ENCODE measurements at places on chromosomes 5 and 9.

DNA sequence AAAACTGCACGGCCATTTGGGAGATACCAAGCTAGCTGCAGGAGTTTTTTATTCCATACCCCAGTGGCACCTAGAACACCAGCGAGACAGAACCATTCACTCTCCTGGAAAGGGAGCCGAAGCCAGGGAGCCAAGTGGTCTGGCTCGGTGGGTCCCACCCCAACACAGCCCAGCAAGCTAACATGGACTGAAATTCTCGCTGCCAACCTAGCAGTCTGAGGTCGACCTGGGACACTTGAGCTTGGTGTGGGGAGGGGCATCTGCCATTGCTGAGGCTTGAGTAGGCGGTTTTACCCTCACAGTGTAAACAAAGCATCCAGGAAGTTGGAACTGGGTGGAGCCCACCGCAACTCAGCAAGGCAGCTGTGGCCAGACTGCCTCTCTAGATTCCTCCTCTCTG, 108.9 kb upstream of the CHD1 start:
- no peak for DNase-seq

GRCh38 chr5:2149195-2149539, 266.4 kb upstream of the IRX4 start:
- DNase-seq, result peak; percentile 64

DNA sequence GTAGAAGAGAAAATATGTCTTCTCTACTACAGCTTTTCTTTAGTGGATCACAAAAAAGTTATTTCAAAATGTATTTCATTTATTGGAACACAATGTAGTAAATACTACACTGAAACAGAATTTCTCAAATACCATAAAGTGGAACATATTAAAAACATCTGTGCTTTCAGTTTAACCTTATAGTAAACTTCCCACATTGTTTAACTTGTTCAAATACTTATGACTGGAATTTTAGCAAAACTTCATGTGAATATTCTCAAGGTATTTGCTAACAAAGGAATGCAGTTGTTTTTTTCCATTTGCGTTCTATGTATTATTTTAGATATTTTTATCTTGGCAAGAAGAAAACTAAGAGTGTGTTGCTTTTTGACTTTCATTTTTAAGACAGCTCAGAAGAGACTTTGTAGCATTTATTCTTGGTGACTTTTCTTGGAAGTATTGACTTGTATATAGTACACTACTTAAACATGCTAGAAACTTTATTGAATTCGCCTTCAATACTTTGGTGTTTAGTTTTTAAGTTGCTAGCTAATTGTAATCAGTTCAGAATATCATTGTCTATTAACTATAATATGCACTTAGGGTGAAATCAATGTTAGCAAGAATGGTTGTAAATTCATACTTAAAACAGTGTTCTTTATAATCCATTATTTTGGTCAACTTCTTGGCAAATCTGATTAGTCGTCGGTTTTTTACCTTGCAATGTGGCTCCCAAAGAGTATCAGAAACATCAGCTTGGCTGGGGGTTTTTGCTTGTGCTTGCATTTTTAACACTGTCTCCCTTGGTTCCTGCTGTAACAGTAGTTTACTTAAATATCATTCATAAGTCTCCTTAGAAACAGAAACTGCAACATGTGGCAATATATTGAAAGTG, 5.0 kb upstream of the RHOBTB3 start:
- no peak for DNase-seq

- DNase-seq, result no peak
Observed at GRCh38 chr5:115968770-115969169, 6.5 kb downstream of the LVRN start.

- no peak for DNase-seq
Observed at GRCh38 chr5:23991406-23991805, 484.0 kb downstream of the PRDM9 start.

- peak; percentile 41 for DNase-seq
Observed at GRCh38 chr5:115586525-115587146, 15.6 kb downstream of the TICAM2 start.

GRCh38 chr5:61344187-61344944, 12.3 kb downstream of the ZSWIM6 start:
- DNase-seq, result no peak

- DNase-seq, result no peak
Observed at GRCh38 chr5:61816585-61817450, 484.8 kb downstream of the ZSWIM6 start.

- DNase-seq, result peak; percentile 37
Observed at GRCh38 chr9:137411645-137412380, 11.1 kb downstream of the EXD3 start.

GRCh38 chr5:117856713-117857112, 1131.6 kb downstream of the DTWD2 start:
- no peak for DNase-seq

DNA sequence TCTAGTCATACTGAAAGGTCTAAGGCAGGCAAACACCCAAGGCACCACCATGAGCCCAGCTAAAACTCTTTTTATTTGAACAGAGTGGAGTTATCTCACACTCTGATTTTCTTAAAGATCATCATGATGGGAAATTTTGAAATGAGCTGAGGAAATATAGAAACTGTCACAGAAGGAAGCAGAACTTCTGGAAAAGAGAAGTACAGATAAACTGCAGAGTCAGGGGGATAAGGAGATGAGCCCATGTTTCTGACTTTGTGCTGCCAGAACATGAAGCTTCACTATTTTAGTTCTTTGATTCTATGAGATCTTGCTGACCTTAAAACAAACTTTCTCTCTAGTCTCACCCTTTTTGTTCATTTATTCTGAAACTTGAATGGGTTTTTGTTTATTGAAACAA, 406.5 kb upstream of the EDIL3 start:
- no peak for DNase-seq

DNA sequence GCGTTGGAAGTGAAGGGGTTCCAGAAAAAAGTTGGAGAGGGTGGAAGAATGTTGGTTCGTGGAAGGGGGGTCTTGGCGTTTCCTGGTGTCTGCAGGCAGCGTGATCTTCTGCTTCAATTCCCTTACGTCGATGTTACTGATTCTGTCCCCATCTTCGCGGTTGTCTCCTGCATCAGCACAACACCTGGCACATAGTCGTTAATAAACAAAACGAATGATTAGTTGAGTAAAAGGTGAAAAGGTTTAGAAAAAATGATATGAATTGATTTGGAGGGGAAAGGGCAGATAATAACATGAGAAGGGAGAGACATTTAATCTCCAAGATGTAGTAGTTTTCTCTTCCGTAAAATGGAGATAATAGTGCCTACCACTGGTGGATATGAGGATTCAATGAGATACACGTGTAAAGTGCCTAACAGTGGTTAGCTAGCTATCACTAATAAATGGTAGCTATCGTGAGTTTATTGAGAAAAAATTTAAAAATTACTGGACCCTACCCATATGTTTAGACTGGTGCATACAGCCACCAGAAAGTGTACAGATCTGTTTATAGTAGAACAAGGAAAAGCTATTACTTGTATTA, 556 bp downstream of the MTREX start:
- peak; percentile 27 for DNase-seq

DNA sequence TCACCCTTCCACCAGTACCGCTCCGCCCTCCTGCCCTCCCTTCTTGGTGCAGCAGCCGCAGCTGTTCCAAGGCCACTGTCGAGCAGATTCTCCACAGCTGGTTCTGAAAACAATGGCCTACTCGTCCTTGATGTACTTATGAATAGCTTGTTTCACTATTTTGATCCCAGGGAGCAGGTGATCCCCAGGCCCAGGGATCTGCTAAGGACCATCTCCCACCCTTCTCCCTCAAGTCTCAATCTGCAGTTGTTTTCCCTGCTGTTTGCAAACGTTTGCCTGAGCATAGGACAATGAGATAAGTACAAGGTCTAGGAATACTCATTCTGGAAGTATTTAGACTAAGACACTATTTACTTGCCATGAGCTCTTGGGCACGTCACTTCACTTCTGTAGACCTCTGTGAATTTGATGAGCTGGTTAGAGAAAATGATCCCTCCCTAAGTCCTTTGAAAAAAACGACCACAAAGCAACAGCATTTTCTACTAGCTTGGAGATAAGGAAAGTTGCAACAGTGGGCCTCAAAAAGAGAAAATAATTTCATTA, 1.8 kb downstream of the LURAP1L start:
- peak; percentile 55 for DNase-seq

- peak; percentile 39 for DNase-seq
Observed at GRCh38 chr5:54243483-54244080, 66.8 kb downstream of the ARL15 start.

GRCh38 chr9:128372188-128372641, 1.0 kb downstream of the URM1 start:
- DNase-seq, result no peak

DNA sequence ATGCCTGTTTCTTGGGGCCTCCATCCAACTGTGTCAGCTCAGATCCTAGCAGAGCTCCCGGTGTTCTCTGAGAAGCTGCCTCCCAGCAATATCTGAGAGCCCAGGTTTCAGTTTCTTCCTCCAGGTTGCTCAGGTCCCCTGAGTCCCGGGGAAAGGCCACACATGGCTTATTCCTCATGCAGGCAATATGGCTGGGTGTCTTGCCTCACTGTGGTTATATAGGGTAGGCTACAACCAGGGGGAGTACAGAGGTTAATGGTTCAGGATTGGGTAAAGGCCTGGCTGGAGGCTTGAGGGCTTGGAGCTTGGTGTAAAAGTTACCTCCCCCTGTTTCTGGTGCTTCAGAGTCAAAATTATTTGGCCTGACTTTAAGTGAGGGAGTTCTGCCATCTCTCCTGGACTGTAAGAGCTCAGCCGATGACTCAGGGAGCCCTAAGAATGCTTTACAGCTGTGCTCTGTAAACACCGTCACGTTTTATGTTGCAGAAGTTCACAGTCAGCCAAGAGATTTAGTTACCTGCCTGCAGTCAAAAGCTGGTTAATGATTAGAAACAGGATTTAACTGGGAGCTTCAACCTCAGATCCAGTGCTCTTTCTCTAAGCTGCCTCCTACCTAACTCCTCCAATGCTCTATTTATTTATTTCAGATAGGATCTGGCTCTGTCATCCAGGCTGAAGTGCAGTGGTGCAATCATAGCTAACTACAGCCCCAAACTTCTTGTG, 24.3 kb upstream of the UBAP2 start:
- DNase-seq, result no peak

DNA sequence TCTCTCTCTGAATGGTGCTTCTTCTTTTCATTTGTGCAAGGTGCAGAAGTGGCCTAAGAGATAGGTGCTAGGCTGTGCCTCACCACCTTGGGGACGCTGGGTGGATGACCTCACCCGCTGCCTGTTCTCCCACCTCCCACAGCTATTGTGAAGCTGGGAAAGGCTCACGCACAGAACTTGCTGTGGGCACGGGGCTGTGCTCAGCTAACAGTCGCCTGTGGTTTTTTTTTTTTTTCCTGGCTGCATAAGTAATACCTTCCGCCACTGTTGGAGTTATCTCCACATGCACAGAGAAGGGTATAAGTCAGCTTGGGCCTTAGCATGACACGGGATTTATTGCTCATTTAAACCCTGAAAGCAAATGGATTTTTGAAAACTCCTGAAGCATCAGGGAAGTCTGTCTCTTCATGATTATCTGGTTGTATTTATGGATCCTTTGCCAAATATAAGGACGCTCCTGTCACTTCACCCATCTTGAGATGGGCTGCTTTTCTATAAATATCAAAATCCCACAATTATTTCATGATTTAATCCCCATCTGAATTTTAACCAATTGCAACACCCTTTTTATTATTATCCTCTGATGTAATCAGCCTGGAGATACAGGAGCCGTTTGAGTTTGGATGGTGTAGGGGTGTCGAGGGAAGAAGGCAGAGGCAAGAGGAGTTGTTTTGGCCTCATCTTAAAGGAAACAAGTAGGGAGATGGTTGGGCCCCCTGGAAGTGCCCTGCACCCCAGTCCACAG, 9.0 kb downstream of the DBH start:
- no peak for DNase-seq

DNA sequence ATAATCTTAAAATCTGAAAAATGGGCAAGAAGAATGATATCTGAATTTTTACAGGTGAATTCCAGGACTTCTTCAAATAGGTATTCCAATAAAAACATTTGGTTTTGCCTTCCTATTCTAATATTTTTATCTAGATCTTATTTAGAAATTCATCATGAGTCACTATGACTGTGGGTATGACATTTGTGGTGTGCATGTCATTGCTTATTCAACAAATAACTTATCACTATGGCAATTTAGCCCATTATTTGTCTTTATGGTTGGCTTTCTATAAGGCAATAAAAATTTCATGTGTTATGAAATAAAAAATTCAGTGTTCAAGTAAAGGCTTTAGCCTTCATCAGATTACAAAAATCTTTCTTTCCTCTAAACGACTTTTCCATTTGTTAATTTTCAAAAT, 1139.6 kb upstream of the NUDT12 start:
- no peak for DNase-seq

DNA sequence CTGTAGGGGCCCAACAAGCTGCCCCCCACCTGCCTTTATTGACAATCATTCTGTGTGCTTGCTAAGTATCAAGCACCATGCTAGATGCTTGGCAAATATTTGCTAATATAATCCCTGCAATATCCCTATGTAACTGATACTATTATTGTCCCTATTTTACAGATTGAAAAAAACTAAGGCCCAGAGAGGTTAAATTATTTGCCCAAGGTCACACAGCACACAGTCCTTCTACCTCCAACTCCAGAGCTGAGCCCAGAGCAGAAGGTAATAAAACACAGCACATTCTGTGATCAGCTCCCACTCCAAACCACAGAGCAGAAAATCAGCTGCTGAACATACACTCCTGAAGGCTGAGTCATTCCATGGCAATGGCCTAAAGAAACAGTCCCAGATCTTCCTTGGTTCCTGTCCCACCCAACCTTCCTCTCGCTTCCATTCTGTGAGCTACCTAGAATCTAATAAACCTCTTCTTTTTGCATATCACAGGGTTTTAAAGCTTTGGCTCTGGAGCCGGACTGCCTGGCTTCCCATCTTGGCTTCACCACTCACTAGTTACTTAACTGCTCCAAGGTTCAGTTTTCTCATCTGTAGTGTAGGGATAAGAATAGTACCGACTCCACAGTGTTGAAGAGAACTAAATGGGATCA, 66.7 kb upstream of the ADRA1B start:
- DNase-seq, result no peak

DNA sequence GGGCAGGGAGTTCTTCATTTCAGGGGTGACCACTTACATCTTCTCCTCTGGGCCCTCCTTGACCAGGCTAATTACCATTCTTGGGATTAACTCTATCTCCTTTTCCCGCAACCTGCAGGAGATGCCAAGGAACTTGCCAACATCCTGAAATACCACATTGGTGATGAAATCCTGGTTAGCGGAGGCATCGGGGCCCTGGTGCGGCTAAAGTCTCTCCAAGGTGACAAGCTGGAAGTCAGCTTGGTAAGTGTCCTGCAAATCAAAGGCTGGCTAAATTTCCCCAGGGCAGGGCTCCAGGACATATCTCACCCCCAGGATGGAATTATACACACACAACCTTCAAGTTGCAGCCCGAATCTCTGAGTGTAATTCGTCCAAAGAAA, 30.2 kb downstream of the TGFBI start:
- no peak for DNase-seq

GRCh38 chr9:118276784-118277183, 572.6 kb downstream of the TLR4 start:
- no peak for DNase-seq

GRCh38 chr9:132842124-132843044, 35.7 kb downstream of the AK8 start:
- no peak for DNase-seq

All from NCI-H2029 treated with DMSO at 0.1 percent for 48 hours (cell line).